ENCODE measurements at places on chromosomes 7 and 10.

- no peaks in the 10 kb centered on the region for H3K27me3 ChIP-seq
- H3K4me1 ChIP-seq: peaks cover 31% of the 10 kb centered on the region
- H3K4me3 ChIP-seq: no peak overlapping the region
- H3K36me3 ChIP-seq: peaks cover 17% of the 10 kb centered on the region
- H3K27ac ChIP-seq: no peak overlapping the region
- no peak for DNase-seq
These were observed 134.0 kb downstream of the SNX10 start for GRCh38 chr7:26425655-26426054.

DNA sequence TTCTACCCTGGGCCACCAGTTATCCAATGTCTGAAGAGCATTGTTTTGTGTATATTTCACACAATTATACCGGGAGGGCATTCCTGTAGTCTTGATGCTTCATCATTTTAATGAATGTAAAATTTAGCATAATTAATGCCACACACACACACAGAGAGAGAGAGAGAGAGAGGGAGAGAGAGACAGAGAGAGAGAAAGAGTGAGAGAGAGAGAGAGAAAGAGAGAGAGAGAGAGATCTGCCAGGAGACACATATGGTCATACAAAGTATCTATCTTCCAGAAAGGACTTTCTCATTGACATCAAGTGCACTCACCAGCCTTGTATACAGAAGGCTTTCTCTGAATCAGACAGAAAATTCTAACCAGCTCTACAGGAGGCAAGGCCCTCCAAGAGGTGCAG, 72.3 kb downstream of the KLF6 start:
- no peak for DNase-seq
- no peak overlapping the region for H3K4me3 ChIP-seq
- peaks cover 6% of the 10 kb centered on the region for H3K4me1 ChIP-seq
- H3K27ac ChIP-seq: no peak overlapping the region
- no peaks in the 10 kb centered on the region for H3K36me3 ChIP-seq

- H3K27ac ChIP-seq: peak overlapping the region; percentile 97
- peak; percentile 26 for DNase-seq
- peak overlapping the region; percentile 94 for H3K4me3 ChIP-seq
- H3K36me3 ChIP-seq: no peaks in the 10 kb centered on the region
- H3K27me3 ChIP-seq: peaks cover 3% of the 10 kb centered on the region
These were observed 2.5 kb downstream of the TRIM8 start for GRCh38 chr10:102646610-102647442.

- H3K4me3 ChIP-seq: no peak overlapping the region
- DNase-seq: no peak
- peaks cover 2% of the 10 kb centered on the region for H3K27me3 ChIP-seq
- H3K4me1 ChIP-seq: peaks cover 55% of the 10 kb centered on the region
- no peaks in the 10 kb centered on the region for H3K36me3 ChIP-seq
These were observed 327.9 kb downstream of the SFMBT2 start for GRCh38 chr10:7082967-7083366.

DNA sequence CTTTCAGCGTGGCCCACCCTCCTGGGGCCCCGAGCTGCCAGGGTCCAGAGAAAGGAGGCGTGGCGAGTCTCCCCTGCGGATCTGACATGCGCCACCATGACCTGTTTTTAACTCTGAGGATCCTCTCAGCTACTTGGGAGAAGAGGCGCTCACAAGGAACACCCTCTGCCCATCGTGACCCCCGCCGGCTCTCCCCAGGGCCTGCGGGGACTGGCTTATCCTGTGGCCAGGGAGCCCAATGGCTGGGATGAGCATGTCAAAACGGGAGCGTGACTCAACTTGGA, 93.7 kb downstream of the EBF3 start:
- no peak overlapping the region for H3K4me3 ChIP-seq
- H3K4me1 ChIP-seq: peaks cover 50% of the 10 kb centered on the region
- no peak for DNase-seq
- H3K27ac ChIP-seq: no peak overlapping the region
- peaks cover 3% of the 10 kb centered on the region for H3K27me3 ChIP-seq

DNA sequence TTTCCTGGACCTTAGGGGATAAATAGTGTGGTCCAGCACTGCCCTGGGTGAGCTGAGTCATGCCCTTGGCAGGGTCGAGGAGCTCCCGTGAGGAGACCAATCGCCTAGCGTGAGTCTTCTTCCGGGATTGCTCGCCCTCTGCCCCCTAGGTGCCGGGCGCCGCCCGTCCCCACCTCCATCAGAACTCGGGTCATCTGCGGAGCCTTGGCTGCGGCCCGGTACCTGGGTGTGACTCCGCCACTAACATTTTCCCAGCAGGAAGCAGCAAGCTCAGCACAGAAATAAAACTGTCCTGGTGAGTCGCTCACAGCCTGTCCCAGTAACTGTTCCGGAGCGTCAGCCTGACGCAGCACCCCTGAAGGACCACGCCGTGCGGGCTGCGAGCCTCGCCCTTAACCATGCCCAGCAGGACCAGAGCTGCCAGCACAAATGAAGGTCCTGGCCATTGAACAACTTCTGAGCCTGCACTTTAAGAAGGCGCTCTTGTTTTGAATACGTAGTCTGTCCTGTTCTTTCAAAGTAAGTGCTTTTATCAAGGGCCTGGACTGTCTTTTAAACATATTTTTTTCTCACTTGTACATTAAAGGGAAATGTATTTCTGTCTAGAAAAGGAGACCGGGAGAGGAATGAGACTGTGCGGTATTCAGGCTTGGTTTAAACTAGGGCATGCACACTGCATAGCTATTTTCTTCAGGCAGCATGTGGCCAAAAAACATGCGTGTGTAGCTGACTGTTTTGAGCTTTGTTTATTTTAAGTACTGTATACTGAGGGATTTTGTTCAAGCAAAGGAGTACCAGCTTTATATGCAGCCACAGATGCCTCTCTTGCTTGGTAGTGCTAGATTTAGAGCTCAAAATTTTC, 136.7 kb downstream of the HECW1 start:
- H3K27me3 ChIP-seq: peaks cover 3% of the 10 kb centered on the region
- no peak overlapping the region for H3K27ac ChIP-seq
- no peak for DNase-seq
- no peak overlapping the region for H3K4me3 ChIP-seq
- H3K36me3 ChIP-seq: no peaks in the 10 kb centered on the region
- peaks cover 9% of the 10 kb centered on the region for H3K4me1 ChIP-seq
